Heart right ventricle (tissue), 16 donors: ENCODE measurements at places on chromosomes 16 and 17. TPM values are rescaled to one million over a fixed set of nuclear protein-coding genes. Genes with fewer than 3 reads are reported as not detected.
A peak's percentile ranks its signal among the peaks of the same experiment; 100 is the strongest.

The SLC16A13 gene
- 1.2 TPM for total RNA-seq

The CCL8 gene
- 0.39 TPM for total RNA-seq

The PPP1R27 gene
- total RNA-seq, result not detected

The GLYR1 gene
- total RNA-seq, result 70.9 TPM

The WNT9B gene
- total RNA-seq, result 0.25 TPM

The GCGR gene
- total RNA-seq, result not detected

DNA sequence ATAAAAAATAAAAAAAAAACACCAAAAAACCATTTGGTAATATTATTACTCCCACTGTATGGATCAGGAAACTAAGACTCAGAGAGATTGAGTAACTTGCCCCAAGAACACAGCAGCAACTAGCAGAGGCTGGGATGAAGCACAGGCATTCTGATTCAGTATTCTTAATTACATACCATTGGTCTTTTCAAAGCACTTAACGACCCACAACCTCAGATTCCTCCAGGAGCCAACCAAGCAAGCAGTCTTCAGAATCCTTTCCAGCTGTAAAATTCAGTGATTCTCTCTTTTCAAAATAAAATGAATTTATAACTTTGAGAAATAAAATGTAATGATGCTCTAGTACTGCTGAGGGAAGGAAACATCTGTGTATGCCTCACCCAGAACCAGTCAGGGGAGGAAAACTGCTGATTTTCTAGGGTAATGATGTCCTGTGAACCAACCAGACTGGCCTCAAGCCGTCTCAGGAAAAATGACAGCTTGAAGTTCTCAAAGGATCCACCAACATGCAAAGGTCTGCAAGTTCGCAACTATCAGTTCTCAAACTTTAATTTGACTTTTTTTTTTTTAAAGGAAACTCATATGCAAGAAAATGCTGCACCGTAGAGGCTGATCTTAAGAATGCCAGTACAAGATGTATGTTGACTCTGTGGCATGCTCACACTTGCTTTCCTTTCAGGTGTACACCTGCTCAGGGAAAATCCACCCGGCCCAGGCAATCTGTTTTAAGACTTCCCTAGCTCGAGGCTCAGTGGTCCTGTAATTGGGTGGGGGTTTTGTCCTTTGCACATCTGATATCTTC lies 9.0 kb downstream of the CUEDC1 start:
- H3K4me3 ChIP-seq, result peak overlapping the region; percentile 54
- no peak for DNase-seq
- no peaks in the 10 kb centered on the region for H3K27me3 ChIP-seq
- peaks cover 45% of the 10 kb centered on the region for H3K4me1 ChIP-seq

GRCh38 chr17:18860161-18860972 lies 2.4 kb downstream of the PRPSAP2 start:
- no peak overlapping the region for H3K27ac ChIP-seq
- peaks cover 9% of the 10 kb centered on the region for H3K4me1 ChIP-seq
- DNase-seq, result no peak
- no peaks in the 10 kb centered on the region for H3K27me3 ChIP-seq
- H3K4me3 ChIP-seq, result no peak overlapping the region

DNA sequence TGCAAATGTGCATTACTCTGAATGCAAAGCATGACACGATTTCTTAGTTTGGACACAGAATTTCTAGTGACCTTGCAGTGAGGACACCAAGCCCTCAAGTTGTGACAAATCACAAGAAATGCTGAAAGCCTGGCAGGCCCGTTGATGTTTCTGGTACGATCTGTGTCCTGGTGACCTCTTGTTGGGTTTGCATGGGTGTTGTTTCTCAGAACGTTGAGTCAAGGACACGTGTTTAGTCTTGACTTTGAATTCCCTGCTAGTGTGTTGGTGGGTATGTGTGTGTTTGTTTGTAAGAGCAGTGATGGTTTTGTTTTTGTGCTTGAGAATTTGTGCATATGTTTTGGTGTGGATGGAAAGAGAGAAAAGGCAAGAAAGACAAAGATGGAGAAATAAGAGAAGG lies 37.8 kb upstream of the MAF start:
- H3K4me1 ChIP-seq, result no peaks in the 10 kb centered on the region
- H3K27me3 ChIP-seq, result peaks cover 7% of the 10 kb centered on the region
- no peaks in the 10 kb centered on the region for H3K36me3 ChIP-seq
- no peak overlapping the region for H3K4me3 ChIP-seq
- no peak for DNase-seq

DNA sequence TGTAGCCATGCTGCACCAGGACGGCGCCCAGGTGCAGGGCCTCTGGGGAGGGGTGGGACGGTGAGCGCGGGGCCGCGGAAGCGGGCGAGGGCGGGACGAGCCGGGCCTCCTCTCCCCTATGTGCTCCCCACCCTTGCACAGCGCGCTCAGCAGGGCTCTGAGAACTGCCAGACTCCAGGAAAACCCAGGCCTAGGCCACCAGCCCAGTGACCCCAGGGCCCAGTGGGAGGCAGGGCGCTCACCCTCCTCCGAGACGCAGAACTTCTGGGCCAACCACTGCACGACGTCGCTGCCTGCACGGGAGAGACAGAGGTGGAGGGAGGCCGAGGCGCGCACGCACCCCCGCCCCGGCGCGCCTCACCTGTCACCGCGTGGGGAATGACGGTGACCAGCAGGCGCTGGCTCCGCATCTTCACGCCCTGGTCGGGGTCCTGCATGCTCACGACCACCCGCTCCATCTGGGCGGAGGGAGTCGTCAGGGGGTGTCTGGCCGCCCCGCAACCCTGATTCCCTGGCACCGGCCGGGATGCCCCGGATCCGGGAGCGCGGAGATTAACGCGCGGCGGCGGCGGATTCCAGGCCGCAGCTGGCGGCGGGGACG lies 603 bp downstream of the RGS11 start:
- H3K27ac ChIP-seq, result no peak overlapping the region
- peak overlapping the region; percentile 52 for H3K4me3 ChIP-seq
- no peaks in the 10 kb centered on the region for H3K36me3 ChIP-seq
- peaks cover 11% of the 10 kb centered on the region for H3K4me1 ChIP-seq
- peak; percentile 13 for DNase-seq

DNA sequence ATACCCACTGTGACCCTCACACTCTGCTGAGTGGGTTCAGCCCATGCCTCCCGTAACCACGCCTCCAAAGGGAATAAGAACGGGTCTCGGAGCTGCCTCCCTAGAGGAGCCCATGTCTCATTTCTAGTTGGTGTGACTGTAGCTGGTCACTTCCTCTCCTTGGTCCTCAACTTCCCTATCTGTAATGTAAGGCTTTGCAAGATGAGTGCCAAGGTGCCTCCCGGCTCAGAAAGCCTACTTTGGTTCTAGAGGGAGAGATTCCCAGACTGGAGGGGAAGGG lies 20.8 kb downstream of the C16orf74 start:
- H3K4me1 ChIP-seq, result no peaks in the 10 kb centered on the region
- H3K36me3 ChIP-seq, result no peaks in the 10 kb centered on the region
- no peak overlapping the region for H3K4me3 ChIP-seq
- no peak overlapping the region for H3K27ac ChIP-seq

DNA sequence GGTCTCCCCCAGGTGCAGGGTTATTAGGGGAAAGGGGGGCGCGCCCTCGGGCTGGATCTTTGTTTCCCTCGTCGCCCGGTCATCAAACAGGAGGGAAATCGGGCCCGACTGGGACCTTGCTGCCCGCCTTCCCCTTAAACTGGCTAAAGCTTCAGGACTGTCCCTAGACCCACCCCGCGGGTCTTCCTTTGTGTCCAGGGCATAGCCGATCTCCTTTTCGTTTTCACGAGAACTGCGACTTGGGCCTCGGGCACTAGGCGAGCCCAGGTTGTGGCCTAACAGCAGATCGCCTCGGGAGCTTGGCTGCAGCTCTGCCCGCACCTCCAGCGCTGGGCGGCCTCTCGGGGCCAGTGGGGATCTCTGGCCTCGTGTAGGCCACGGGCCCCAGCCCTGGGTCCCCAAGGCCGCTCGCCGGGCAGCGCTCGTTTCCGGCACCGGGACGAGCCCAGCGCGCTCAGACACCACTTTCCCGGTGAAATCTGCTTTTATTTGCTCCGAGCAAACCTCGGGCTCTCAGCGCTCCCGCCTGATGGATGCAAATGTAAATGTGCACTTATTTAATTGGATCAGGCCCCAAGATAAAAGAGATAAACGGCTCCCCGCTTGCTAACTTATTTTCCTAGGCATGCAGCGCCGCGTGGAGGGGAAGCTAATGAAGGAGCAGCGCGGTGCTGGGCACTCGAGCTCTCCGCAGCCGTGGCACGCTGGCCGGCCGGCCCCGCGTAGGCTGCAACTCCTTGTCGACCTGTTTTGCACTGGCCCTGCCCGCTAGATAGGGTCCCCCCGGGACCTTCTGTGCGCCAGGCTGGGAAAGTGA lies 7.8 kb downstream of the IRX5 start:
- no peak overlapping the region for H3K4me3 ChIP-seq
- H3K4me1 ChIP-seq, result peaks cover 39% of the 10 kb centered on the region
- no peaks in the 10 kb centered on the region for H3K36me3 ChIP-seq
- peaks cover 100% of the 10 kb centered on the region for H3K27me3 ChIP-seq

- H3K36me3 ChIP-seq, result peaks cover 36% of the 10 kb centered on the region
- H3K4me1 ChIP-seq, result peaks cover 73% of the 10 kb centered on the region
- no peak overlapping the region for H3K4me3 ChIP-seq
- H3K27ac ChIP-seq, result peak overlapping the region; percentile 71
Measured at GRCh38 chr17:78875363-78876093, 27.5 kb downstream of the CEP295NL start.

DNA sequence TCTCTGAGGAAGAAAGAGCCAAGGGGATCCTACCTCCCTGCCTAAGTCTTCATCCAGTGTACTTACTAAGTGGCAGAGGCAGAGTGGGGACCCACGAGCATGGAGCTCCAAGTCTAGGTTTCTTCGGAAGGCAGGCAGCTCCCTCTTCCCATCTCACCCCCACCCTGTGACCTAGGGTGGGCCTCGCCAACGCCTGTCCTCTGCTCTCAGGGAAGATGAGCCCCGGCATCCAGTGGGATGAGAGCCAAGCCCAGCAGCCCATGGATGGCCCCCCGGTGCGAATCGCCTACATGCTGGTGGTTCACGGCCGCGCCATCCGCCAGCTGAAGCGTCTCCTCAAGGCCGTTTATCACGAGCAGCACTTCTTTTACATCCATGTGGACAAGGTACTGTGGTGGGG lies 8.3 kb downstream of the XYLT2 start:
- no peak overlapping the region for H3K27ac ChIP-seq
- DNase-seq, result no peak
- H3K36me3 ChIP-seq, result peaks cover 42% of the 10 kb centered on the region

DNA sequence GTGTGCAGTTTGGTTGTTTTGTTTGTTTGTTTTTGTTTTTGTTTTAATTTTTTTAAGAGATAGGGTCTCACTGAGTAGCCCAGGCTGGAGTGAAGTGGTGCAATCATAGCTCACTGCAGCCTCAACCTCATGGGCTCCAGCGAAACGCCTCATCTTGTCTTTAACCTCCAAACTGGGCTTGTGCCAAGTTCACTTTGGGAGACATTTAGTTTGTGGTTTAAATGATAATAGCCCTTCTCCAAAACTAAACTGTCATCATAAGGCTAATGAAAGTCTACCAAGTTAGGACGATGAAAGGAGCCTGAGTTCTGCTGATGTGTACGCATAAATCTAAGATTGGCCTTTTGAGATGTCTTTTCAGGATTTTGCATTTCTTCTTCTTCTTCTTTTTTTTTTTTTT lies 6.5 kb upstream of the CARD14 start:
- H3K27me3 ChIP-seq, result no peaks in the 10 kb centered on the region
- no peak for DNase-seq
- H3K36me3 ChIP-seq, result no peaks in the 10 kb centered on the region
- H3K27ac ChIP-seq, result no peak overlapping the region

DNA sequence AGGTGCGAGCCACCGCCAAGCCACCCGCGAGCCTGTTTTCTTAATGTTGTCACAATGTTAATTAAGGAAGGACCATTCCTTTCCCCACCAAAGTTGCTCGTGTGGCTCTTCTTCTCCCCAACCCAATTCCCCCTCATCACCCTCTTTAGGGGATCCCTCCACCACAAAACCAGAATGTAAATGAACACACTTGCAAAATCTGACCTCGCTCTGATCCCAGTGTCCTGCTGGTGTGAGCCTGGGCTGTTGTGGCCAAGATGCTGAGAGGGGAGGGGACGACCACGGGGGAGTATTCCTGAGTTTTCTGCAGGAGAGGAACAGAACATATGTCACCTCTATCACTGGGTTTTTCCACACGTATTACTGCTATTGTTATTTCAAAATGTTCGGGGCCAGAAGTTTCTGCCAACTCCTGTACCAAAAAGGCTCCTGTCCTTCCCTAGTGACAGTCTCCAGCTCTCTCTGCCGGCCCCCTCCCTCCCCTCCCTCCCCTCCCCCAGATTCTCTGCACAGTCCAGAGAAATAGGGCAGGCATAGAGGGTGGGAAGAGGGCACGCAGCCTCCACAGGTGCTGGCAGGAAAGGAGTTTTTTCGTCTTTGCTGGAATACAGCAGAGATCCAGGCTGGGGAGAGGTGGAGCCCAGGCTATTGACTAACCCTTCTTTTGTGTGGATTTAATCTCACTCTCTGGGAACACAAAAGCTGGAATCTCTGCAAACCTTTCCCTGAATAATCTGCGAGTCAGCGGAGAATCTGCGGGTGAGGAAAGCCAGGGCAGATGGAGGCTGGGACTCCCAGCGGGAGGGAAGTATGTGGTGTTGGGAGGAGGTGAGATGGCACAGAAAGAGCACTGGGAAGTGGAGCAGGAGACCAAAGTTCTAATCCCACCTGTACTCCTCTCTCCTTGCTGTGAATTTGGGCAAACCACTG lies 4.5 kb upstream of the CA4 start:
- H3K36me3 ChIP-seq, result no peaks in the 10 kb centered on the region
- no peak overlapping the region for H3K27ac ChIP-seq
- H3K4me3 ChIP-seq, result no peak overlapping the region
- peaks cover 45% of the 10 kb centered on the region for H3K4me1 ChIP-seq
- DNase-seq, result no peak
- H3K27me3 ChIP-seq, result peaks cover 75% of the 10 kb centered on the region
